Articular chondrocyte of knee joint (primary cell): ENCODE measurements at places on chromosomes 11 and 22. TPM values are rescaled to one million over a fixed set of nuclear protein-coding genes. Genes with fewer than 3 reads are reported as not detected.

OR52A1 gene
- total RNA-seq, result not detected in 2 replicates

LMF2 gene
- 40.6 and 46.5 TPM in 2 replicates for total RNA-seq

TRIM48 gene
- total RNA-seq, result not detected in 2 replicates

INS gene
- not detected in 2 replicates for total RNA-seq

SLN gene
- total RNA-seq, result not detected in 2 replicates

KREMEN1 gene
- total RNA-seq, result 8.6 and 11.8 TPM in 2 replicates

CNTN5 gene
- total RNA-seq, result not detected in 2 replicates

PLAAT4 gene
- 27.4 and 36.1 TPM in 2 replicates for total RNA-seq

P2RY6 gene
- 12.2 and 17.6 TPM in 2 replicates for total RNA-seq

TEX12 gene
- 0.54 and 0.65 TPM in 2 replicates for total RNA-seq

PDGFD gene
- total RNA-seq, result 2.0 and 2.3 TPM in 2 replicates

CNIH2 gene
- 0.22 TPM in 1 of 2 replicates, not detected in the other for total RNA-seq
